Right lung (tissue), 10 donors: ENCODE measurements at places on chromosomes 4 and X.

DNA sequence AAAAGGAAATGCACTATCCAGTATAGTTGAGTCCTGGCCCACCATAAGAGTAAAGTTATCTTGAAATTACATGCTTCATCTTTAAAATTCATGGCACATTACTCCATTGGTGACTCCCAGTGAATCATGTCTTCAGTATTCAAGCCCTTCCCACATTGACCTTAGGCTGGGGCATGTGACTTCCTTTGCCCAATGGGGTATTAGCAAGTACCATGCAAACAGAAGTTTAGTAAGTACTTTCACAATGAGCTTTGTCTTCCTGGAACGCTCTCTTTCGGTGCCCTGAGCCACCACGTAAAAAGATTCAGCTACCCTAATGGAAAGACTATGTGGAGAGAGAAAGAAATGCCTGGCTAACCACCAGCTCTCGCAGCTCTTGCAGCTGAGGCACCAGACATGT lies 235.4 kb downstream of the HNRNPD start:
- no peak for DNase-seq

DNA sequence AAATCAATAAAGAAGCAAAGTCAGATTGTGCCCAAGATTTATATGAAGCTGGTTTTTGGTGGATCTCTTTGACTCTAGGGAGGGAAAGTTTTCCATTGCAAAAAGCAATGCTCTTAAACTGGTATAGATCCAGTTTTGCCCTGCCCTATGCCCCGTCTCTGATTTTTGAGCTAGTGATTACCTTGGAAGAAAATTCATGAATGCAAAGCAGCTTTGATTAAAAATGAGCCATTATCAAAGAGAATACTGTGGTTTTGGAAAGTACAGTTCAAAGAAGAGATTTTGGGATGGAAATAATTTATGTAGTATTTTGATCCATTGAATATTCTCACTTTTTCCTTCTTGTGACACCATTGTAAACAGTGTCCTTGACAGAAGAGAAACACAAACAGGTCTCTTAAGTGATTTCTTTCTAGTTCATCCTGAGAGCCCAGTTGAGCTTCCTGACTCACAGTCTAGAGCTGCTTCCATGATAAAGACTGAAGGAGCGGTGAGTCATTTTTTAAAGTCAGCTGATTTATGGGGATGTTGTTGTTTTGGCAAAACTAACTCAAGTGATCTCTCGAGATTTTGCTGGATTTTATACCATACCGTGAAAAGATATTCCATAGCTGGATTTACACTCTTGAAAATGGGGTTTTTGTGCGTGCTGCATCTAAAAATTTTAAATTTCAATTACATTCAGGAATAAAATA lies 76.7 kb downstream of the AFF1 start:
- no peak for DNase-seq

- DNase-seq = no peak
Measured at GRCh38 chr4:17494258-17495190, 17.4 kb downstream of the QDPR start.

DNA sequence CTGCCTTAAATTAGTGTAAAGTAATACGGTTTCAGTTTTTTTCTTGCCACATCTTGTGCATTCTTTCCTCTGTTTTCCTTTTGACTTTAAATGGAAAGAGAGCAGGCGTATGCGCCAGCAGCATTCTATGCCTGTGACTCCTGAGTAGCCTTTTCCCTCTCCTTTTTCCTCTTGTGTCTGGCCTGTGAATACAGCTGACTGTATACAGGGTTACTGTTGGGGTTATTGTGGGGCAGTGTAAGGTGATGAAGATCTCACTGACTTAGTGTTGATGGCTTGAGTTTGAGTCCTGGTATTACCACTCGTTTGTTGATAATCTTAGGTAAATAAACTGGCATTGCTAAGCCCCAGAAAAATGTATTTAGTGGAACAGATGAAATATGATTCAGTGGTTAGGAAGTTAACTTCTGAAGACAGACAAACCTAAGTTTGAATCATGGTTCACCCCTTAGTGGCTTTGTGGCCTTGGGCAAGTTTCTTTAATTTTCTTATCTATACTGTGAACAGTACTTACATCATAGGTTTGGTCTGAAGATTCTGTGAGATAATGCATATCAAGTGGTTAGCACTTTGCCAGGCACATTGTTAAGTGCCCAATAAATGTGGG lies 105.1 kb downstream of the FNIP2 start:
- no peak for DNase-seq

- no peak for DNase-seq
Measured at GRCh38 chr4:39102297-39102696, 40.3 kb downstream of the KLHL5 start.
